ENCODE measurements at places on chromosomes 6 and 20. TPM values are rescaled to one million over a fixed set of nuclear protein-coding genes. Genes with fewer than 3 reads are reported as not detected.
A peak's percentile ranks its signal among the peaks of the same experiment; 100 is the strongest.

GRCh38 chr6:142975365-142975764, 30.4 kb upstream of the HIVEP2 start:
- no peak for DNase-seq

GRCh38 chr6:99434702-99435530, 9.8 kb upstream of the PNISR start:
- DNase-seq: no peak

GRCh38 chr6:133568970-133569889, 319.7 kb upstream of the TCF21 start:
- no peak for DNase-seq

DNA sequence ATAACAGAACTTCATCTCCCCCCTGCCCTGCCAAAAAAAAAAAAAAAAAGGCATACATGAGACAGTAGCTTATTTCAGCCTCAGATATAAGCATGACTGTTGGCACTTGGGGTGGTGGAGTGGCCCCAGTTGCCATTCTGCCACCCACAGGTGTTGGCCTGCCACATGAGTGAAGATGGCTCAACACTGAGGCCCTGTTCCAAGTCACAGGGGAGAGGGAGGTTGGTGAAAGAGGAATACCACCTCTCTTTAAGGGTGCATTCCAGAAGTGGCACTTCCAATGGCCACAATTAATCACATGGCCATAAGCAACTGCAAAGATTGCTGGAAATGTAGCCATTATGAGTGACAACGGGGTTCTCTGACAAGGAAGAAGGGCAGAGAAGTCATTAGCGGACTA, 61.9 kb upstream of the JARID2 start:
- no peak for DNase-seq

- DNase-seq: peak; percentile 68
Measured at GRCh38 chr6:150865406-150866146, at the start of gene MTHFD1L. TSS of gene MTHFD1L (plus strand) at chr6:150865702. CDS start at chr6:150865823, 121 bp downstream.

SIRPB1 gene
- total RNA-seq: 8.5 TPM

RGS17 gene
- 3.4 TPM for total RNA-seq
